ENCODE measurements at places on chromosomes 5 and 9. TPM values are rescaled to one million over a fixed set of nuclear protein-coding genes. Genes with fewer than 3 reads are reported as not detected.

- no peaks in the 10 kb centered on the region for H3K27me3 ChIP-seq
- H3K27ac ChIP-seq: no peak overlapping the region
- peaks cover 19% of the 10 kb centered on the region for H3K4me1 ChIP-seq
- no peaks in the 10 kb centered on the region for H3K36me3 ChIP-seq
- no peak for DNase-seq
Measured at GRCh38 chr5:132179405-132179804, 48.2 kb downstream of the P4HA2 start.

The LRRC19 gene
- total RNA-seq: not detected

DNA sequence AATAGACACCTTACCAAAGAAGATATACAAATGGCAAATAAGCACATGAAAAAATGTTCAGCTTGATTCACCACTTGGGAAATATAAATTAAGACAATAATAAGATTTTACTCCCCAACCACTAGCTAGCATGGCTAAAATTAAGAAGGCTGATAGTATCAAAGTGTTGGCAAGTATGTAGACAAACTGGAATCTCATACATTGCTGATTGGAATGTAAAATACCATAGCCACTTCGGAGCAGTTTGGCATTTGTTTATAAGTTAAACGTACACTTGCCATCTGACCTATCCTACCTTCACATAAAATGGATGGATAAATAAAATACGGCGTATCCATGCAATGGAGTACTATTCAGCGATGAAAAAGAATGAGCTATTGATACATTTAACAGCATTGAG is 129.2 kb downstream of the ZNF462 start:
- H3K4me1 ChIP-seq: no peaks in the 10 kb centered on the region
- DNase-seq: no peak
- no peaks in the 10 kb centered on the region for H3K36me3 ChIP-seq
- no peak overlapping the region for H3K4me3 ChIP-seq

- H3K27me3 ChIP-seq: no peaks in the 10 kb centered on the region
- peaks cover 11% of the 10 kb centered on the region for H3K4me1 ChIP-seq
- H3K27ac ChIP-seq: no peak overlapping the region
- H3K36me3 ChIP-seq: peaks cover 99% of the 10 kb centered on the region
Measured at GRCh38 chr9:34250721-34251120, 71.9 kb downstream of the UBAP1 start.

The VAV2 gene
- total RNA-seq: 21.5 TPM

The NPDC1 gene
- total RNA-seq: 154 TPM

The MOB3B gene
- 27.7 TPM for total RNA-seq

DNA sequence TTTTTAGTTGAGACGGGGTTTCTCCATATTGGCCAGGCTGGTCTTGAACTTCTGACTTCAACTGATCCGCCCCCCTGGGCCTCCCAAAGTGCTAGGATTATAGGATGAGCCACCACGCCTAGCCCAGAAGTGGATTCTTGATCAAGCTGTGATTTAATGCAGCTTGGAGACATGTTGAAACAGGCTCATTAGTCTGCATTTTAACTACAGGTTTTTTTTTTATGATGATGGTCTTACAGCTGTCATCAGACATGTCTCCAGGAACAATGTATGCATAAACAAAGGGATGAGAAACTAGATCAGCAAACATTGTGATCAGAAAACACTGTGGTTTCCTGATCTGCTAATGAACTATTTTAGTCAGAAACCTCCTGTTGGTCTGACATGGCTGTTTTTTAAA is 30.0 kb upstream of the PLPP1 start:
- no peak for DNase-seq
- no peaks in the 10 kb centered on the region for H3K36me3 ChIP-seq
- H3K27ac ChIP-seq: no peak overlapping the region
- no peaks in the 10 kb centered on the region for H3K27me3 ChIP-seq
- no peak overlapping the region for H3K4me3 ChIP-seq

GRCh38 chr5:94402096-94402495 is 216.3 kb downstream of the KIAA0825 start:
- no peak overlapping the region for H3K27ac ChIP-seq
- DNase-seq: no peak
- H3K4me1 ChIP-seq: no peaks in the 10 kb centered on the region

DNA sequence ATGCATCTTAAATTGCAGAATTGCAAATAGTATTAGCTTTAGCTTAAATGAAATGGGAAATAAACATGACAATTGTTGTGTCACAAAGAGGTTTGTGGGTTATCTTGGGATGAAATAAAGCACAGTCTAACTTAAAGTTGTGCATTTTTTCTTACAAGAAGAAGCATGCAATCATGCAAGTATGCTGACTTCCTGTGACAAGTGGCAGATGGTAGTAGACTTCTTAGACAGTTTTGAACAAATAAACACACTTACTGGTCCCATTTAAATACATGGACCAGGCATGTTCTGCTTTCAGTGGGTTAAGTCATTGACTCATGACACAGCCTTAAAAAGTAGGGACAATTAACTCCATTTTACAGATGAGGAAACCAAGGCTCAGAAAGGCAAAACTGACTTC is 15.9 kb upstream of the C5orf63 start:
- no peak for DNase-seq
- H3K27me3 ChIP-seq: no peaks in the 10 kb centered on the region
- H3K27ac ChIP-seq: no peak overlapping the region
- no peaks in the 10 kb centered on the region for H3K36me3 ChIP-seq

The FRRS1L gene
- not detected for total RNA-seq

The PCDHB13 gene
- 4.4 TPM for total RNA-seq

The PTPRD gene
- 9.9 TPM for total RNA-seq

- no peak for DNase-seq
- H3K4me1 ChIP-seq: peaks cover 28% of the 10 kb centered on the region
- H3K36me3 ChIP-seq: no peaks in the 10 kb centered on the region
- H3K4me3 ChIP-seq: no peak overlapping the region
Measured at GRCh38 chr9:71770170-71770569, 1.9 kb upstream of the CEMIP2 start.
